ENCODE measurements at places on chromosomes 1 and 21. TPM values are rescaled to one million over a fixed set of nuclear protein-coding genes. Genes with fewer than 3 reads are reported as not detected.

CELA3B gene
- 0.45 TPM for polyA plus RNA-seq

ARID1A gene
- 44.0 TPM for polyA plus RNA-seq

DNAJC6 gene
- polyA plus RNA-seq: 0.81 TPM

DNA sequence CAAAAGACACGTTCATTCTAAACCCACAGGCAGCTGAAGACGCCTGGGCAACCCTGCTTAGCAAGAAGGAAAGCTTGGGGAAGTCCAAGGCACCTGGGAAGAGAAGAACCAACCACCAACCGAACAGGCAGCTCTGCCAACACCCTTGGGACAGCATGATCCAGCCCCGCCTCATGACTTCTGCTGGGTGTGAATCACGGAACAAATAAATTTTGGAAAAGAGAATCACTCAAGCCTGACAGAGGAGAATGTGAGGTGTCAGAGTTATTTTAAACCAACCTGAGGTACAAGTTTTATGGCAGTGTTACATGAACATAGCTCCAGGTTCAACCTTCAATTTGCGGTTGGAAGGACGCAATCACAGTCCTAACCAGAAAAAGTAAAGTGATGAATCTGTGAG is 10.0 kb upstream of the PADI4 start:
- no peak for DNase-seq
- no peaks in the 10 kb centered on the region for H3K36me3 ChIP-seq
- peaks cover 2% of the 10 kb centered on the region for H3K27me3 ChIP-seq
- H3K27ac ChIP-seq: no peak overlapping the region
- H3K4me1 ChIP-seq: no peaks in the 10 kb centered on the region

DNA sequence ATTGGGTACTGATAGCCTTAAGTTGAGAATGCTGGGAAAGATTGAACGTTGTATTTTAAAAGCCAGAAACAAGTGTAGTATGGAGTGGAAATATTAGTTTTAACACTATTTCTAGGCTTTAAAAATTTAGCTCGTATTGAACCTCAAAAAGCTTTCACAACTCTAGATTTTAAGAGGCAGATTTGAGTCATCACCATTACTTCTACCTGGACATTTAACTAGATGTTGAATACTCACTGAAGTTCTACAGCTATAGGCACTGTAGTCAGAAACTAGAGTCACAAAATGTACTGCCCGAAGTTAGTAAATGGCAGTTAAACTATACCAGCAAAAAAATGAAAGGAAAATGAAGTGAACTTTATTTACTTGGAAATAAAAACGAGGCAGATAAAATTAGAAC is 96.5 kb downstream of the NEK7 start:
- H3K4me1 ChIP-seq: no peaks in the 10 kb centered on the region
- DNase-seq: no peak
- H3K27ac ChIP-seq: no peak overlapping the region
- H3K27me3 ChIP-seq: no peaks in the 10 kb centered on the region
- no peaks in the 10 kb centered on the region for H3K36me3 ChIP-seq

DNA sequence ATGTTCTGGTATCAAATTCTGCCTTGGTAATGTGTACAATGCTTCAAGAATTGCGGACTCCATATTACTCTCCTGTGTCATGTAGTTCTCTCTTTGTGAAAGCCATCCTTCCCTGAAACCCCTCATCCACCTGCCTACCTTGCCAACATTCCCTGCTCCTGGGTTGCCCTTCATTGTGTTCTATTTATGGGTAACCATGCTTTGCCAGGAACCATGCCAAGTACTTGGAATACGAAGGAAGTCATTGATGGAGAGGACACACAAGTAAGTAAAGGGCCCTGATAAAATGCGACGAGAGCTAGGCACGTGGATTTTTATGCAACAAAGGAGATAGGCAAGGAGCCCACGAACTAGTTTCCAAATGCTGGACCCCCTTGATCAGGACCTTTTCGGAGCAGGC is 300.8 kb downstream of the DISC1 start:
- H3K4me3 ChIP-seq: no peak overlapping the region
- peaks cover 28% of the 10 kb centered on the region for H3K4me1 ChIP-seq
- DNase-seq: no peak
- H3K27me3 ChIP-seq: no peaks in the 10 kb centered on the region
- no peak overlapping the region for H3K27ac ChIP-seq
- no peaks in the 10 kb centered on the region for H3K36me3 ChIP-seq

GRCh38 chr1:100622037-100622436 is 84.1 kb downstream of the GPR88 start:
- no peaks in the 10 kb centered on the region for H3K27me3 ChIP-seq
- H3K27ac ChIP-seq: no peak overlapping the region
- no peak overlapping the region for H3K4me3 ChIP-seq
- no peaks in the 10 kb centered on the region for H3K36me3 ChIP-seq

GRCh38 chr1:223175633-223176032 is 32.6 kb upstream of the TLR5 start:
- H3K4me1 ChIP-seq: peaks cover 2% of the 10 kb centered on the region
- H3K4me3 ChIP-seq: no peak overlapping the region
- no peak overlapping the region for H3K27ac ChIP-seq
- DNase-seq: peak; percentile 80
- no peaks in the 10 kb centered on the region for H3K27me3 ChIP-seq

- H3K4me1 ChIP-seq: peaks cover 9% of the 10 kb centered on the region
- peak overlapping the region; percentile 25 for H3K27ac ChIP-seq
- DNase-seq: peak; percentile 34
- no peaks in the 10 kb centered on the region for H3K27me3 ChIP-seq
These were observed 132.0 kb upstream of the CACHD1 start for GRCh38 chr1:64337926-64338325.
